ENCODE measurements at places on chromosomes 16 and 17.

- DNase-seq: no peak
Measured at GRCh38 chr17:7237266-7237760, 1.9 kb downstream of the PHF23 start.

GRCh38 chr16:51155199-51155607 lies 4.1 kb upstream of the SALL1 start:
- DNase-seq: no peak

DNA sequence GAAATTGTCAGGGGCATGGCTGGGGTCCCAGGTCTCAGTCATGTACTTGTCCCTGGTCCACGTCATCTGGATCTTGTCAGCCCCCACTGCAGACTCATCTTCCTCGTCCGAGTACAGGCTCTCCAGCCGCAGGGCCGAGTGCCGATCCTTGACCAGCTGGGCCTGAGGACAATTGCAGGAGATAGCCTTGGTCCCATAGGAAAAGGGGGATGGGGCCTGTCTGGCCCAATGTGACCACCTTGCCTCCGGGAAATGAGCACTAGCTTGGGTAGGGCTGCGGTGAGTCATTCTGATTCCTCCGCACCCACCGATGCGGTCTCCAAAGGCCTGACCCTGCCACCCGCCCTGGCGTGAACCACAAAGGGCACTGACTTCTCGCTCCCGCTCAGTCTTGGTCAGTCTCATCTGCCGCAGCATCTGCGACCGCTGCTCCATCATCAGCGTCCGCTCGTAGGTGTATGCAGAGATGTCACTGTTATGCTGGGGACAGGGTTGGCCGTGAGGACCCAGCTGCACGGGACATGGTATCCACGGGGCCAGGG lies 1.5 kb upstream of the LCAT start:
- DNase-seq: no peak

DNA sequence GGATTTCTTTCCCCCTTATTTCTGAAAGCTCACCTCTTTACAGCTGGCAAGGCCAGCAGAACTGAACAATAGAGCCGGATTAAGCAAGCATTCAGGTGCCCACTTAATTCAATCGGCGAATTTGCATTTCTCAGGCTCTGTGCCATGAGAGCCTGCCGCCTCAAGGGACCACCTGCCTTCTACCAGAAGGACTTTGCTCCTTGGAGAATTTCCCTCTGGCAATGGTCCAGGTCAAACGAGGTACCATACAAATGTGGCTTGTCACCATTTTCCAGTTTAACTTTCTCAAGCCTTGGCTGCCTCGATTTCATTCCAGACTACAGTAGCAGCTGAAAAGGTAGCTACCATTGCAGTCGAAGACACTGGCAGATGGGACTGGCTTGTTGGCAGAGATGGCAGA lies 534.0 kb downstream of the MAF start:
- DNase-seq: peak; percentile 22

DNA sequence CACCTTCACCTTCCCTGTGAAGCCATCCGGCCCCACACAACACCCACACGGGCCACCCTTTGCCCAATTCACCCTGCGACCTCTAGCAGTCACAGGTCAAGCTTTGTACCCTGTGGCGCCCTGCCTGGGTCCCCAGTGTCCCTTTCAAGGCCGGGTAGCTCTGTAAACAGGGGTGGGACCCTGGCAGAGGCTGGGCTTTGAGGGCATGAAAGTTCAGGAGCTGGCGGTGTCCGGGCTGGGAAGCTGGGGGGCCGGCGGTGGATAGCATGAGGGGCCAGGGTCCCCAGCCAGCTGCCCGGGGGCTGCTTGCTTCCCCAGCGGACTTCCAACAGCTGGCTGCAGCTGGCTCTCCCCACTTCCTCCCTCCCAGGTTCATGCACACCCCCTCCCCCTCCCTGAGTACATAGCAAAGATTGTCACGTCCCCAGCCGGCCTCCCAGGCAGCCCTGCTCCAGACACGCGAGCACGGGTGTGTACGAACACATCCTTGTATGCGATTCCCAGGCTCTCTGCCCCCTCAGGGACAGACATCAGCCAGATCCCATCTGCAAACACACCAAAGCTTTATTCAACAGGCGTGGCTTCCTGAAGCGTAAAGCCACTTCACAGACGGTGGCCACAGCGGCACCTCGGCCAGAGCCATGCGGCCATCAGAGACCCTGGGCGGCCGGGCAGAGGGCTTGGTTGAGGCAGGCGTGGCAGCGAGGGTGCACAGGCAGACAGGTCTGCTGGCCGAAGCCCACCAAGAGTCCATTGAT lies 8.2 kb downstream of the NTHL1 start:
- DNase-seq: peak; percentile 86

DNA sequence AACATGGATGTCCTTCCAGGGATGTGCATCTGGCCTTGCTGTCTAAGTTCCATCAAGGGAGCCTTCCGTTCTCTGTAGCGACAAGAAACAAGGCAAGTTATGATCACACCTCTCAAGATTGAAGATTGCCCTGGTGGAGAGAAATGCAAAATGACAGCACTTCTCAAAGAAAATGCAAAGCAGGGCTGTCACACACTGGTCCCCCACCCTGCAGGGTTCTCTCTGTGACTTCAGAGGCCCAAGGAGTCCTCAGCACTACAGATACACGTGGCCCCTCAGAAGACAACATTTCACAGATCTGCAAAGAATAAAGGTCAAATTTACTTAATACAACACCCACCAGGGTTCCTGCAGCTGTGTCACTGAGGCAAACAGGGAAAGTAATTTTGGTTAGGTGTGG lies 60.7 kb upstream of the TEX2 start:
- DNase-seq: no peak

DNA sequence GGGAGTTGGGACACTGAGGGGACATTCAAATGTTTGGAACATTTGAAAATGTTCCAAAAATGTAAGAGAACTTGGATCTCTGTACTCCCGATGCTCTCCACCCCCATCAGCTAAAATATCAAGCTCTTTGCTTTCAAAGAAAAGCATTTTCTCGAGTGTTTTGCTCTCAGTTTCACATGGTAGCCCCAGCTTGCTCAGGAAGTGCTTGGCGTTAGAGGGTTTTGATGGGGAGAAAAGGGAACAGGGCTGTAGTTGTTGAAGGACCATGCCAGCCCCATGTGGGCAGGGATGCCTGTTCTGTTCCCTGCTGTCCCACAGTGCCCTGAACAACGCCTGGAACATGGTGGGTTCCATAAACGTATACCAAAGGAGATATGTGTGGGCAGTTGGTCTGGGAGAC lies 37.0 kb downstream of the RAI1 start:
- no peak for DNase-seq

DNA sequence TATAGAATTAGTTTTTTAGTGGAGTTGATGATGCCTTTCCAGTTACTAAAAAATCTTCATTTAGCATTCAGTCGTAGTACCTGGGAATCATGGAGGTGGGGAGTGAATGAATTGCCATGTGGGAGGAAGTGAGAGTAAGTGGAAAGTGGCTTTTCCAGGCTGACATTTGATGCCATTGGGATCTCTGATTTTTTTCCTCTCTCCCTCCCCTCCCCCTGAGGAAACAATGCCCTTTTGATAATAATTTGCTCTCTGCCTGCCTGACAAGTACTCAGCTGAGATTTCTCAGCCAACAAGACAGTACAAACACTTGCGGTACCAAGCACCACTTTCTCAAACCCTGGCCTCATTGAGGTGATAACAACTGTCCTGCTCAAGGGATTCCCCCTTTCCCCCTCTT lies 2.2 kb downstream of the UBE2Z start:
- DNase-seq: no peak

DNA sequence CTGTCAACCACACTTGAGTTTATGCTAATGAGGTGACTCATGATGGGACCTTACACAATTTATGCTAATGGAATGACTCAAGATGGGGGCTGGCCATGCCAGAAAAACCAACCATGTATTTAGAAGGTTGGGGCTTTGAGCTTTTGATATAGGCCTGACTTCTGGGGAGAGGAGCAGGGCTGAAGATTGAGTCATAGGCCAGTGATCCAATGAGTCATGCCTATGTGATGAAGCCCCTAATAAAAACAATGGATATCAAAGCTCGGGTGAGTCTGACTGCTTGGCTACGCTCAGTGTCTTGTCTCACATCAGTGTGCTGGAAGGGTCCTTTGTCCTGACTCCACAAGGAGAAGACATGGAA lies 7.3 kb downstream of the MFSD6L start:
- DNase-seq: no peak

GRCh38 chr16:87305505-87306391 lies 11.4 kb downstream of the C16orf95 start:
- peak; percentile 34 for DNase-seq

DNA sequence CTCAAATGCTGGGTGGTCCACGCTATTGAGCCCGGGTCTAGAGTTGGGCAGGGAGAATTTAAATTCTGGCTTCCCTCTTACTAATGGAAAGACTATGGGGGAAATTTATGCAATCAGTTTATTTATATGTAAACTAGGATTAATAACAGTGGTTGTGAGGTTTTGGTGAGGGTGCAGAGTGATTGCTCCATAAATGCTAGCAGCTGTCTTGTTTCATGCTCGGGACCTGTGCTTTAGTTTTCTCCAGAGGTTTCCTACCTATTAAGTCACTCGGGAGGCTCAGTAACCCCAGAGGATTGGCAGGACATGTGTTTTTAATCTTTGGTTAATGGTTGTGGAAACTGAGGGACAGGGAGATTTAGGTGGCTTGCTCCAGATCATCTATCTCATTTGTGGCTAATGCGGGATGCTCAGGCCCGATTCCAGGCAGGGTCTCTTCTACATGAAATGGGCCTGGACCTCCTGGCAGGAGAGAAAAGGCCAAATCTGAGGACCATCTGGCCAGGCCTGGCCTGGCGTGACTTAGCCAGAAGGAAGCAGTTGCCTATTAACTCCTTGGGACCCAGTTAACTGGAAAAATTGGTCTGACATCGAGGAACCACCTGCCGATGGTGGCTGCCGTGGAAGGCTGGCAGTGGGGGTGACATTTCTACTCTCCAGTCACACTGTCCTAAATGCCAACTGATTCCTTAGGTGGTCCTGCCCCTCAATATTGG lies 2.1 kb downstream of the PRCD start:
- peak; percentile 46 for DNase-seq

Measured in left forelimb (tissue), 1 donor.